ENCODE measurements at places on chromosomes 1 and 21.

GRCh38 chr1:79310609-79311008, 304.1 kb upstream of the ADGRL4 start:
- no peak for DNase-seq

- no peak for DNase-seq
Measured at GRCh38 chr21:14926186-14926585, 138.6 kb downstream of the NRIP1 start.

- DNase-seq: peak; percentile 22
Measured at GRCh38 chr1:16351456-16351993, 755 bp downstream of the FBXO42 start.

- DNase-seq: no peak
Measured at GRCh38 chr1:114215436-114215835, 61.8 kb upstream of the SYT6 start.

GRCh38 chr1:21048462-21048861, 128.2 kb downstream of the EIF4G3 start:
- no peak for DNase-seq

- no peak for DNase-seq
Measured at GRCh38 chr1:76395059-76395458, 320.5 kb downstream of the ST6GALNAC3 start.

DNA sequence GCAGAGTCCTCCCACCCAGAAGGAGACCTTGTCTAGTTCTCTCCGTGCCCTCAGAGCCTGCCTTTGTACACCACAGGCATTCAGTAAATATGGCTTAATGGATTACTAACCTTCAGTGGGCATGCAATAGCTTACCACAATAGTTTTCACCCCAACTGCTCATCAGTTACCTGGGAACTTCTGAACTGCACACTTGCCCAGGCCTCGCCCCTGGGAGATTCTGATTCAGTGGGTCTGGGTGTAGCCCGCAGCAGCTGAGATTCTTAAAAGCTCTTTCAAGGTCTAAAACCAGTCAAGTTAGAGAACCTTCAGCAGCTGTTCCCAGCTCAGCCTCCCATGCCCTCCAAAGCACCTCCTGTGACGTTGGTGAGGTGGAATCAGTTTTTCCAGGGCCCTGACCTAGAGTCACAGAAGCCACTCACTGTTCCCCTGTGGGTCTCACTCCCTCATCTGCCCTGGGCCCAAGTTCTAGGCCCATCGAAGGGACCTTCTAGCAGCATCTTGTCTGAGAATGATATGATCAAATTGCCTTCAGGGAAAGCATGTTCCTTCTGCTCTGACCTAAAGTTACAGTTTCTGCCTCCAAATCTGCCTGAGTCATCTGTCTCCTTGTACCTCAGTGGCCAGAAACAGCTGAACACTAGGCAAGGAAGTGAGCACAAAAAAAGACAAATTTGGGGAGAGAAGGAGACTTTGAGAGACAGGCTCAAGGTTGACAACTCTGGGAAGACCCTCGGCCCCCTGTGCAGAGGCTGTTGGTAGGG, 10.8 kb downstream of the ASAP3 start:
- DNase-seq: no peak

GRCh38 chr1:227558732-227559262, 4.6 kb upstream of the ZNF678 start:
- no peak for DNase-seq

DNA sequence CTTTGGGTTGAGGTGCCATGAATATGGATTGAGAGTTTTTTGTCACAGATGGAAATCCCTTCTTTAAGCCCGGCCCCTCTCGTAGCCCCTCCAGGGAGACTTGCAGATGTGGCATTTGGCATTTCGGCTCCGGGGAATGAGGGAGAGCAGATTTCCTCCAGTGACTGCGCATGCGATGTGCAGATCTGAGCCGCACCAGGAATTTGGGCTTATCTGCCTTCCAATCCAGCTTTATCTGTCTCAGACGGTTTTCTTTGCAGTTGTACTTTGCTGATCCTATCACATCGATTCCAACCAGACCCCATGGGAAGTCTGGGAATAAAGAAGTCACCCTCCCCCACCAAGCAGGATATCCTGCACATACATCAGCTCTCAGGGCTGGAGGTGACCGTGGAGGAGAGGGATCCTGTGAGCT, 11.7 kb downstream of the KIF26B start:
- DNase-seq: no peak

DNA sequence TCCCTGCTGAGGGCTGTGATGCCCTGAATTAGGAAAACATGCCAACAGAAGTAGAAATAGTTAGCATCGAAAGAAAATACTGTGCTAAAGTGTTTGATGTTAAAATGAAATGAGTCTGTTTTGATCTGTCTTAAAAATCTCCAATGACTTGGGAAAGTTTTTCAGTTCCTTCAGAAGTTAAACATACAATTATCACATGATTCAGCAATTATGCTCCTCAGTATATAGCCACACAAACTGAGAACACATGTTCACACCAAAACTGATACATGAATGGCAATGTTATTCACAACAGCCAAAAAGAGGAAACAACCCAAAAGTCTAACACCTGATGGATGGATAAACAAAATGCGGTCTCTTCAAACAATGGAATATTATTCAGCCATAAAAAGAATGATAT, 130.6 kb downstream of the PTPN14 start:
- DNase-seq: no peak

Measured in SHP77 (cell line).